Tibial artery (tissue), 4 donors: ENCODE measurements at places on chromosomes 4 and X.

- H3K27ac ChIP-seq, result peak overlapping the region; percentile 82
- H3K4me3 ChIP-seq, result no peak overlapping the region
- peaks cover 8% of the 10 kb centered on the region for H3K36me3 ChIP-seq
- H3K4me1 ChIP-seq, result peaks cover 33% of the 10 kb centered on the region
- peak; percentile 65 for DNase-seq
- H3K27me3 ChIP-seq, result no peaks in the 10 kb centered on the region
Measured at GRCh38 chr4:57037982-57038604, 59.4 kb downstream of the POLR2B start.

DNA sequence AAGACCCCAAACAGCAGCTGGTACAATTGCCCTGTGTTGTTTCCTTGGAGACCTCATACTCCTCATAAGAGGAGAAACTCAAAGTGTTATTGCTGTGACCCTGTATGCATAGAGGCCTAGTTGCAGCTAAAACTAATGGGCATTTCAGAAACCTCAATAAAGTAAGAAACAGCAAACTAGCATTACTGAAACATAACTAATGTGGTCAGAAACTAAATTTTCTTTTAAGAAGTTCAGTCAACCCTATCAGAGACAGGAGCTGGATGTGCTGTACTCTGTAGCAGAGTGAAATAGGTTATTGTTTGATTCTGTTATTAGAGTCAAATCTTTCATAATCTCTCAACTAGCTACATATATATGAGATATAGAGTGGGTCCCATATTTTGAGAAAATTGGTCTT lies 257.5 kb upstream of the IRS4 start:
- no peak overlapping the region for H3K4me3 ChIP-seq
- H3K36me3 ChIP-seq, result no peaks in the 10 kb centered on the region
- no peaks in the 10 kb centered on the region for H3K27me3 ChIP-seq

GRCh38 chrX:132491191-132491590 lies 2.4 kb upstream of the MBNL3 start:
- no peaks in the 10 kb centered on the region for H3K36me3 ChIP-seq
- DNase-seq, result no peak
- no peaks in the 10 kb centered on the region for H3K27me3 ChIP-seq
- no peak overlapping the region for H3K4me3 ChIP-seq
- no peaks in the 10 kb centered on the region for H3K4me1 ChIP-seq

GRCh38 chrX:9352243-9352642 lies 112.6 kb upstream of the TBL1X start:
- no peaks in the 10 kb centered on the region for H3K27me3 ChIP-seq
- H3K4me1 ChIP-seq, result no peaks in the 10 kb centered on the region
- no peaks in the 10 kb centered on the region for H3K36me3 ChIP-seq
- no peak overlapping the region for H3K27ac ChIP-seq

- no peak overlapping the region for H3K4me3 ChIP-seq
- H3K36me3 ChIP-seq, result no peaks in the 10 kb centered on the region
- no peaks in the 10 kb centered on the region for H3K4me1 ChIP-seq
- no peaks in the 10 kb centered on the region for H3K27me3 ChIP-seq
Measured at GRCh38 chr4:131526686-131527085, 1622.4 kb upstream of the PCDH10 start.

DNA sequence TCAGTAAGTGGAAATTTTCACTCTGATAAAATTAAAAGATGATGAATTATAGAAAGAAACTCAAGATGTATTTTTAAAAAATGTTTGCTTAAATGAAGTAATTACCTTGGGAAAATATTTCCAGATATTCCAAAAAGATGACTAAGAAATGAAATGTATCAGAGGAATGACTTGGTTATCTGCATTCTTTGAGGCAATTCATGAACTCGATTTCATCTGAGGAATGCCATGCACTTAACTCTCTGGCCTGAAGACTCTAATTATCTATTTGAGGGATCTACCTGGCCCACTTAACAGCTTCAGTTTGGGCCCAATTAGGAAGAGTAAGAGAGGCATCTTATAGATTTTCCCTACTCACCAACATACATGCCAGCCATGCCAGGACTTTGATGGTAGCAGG lies 182.3 kb downstream of the INPP4B start:
- H3K27me3 ChIP-seq, result no peaks in the 10 kb centered on the region
- H3K4me1 ChIP-seq, result no peaks in the 10 kb centered on the region
- no peak overlapping the region for H3K4me3 ChIP-seq
- no peak for DNase-seq

GRCh38 chr4:24470666-24471485 lies 113.5 kb downstream of the DHX15 start:
- H3K4me3 ChIP-seq, result peak overlapping the region; percentile 66
- no peaks in the 10 kb centered on the region for H3K36me3 ChIP-seq
- no peaks in the 10 kb centered on the region for H3K27me3 ChIP-seq
- H3K27ac ChIP-seq, result no peak overlapping the region

DNA sequence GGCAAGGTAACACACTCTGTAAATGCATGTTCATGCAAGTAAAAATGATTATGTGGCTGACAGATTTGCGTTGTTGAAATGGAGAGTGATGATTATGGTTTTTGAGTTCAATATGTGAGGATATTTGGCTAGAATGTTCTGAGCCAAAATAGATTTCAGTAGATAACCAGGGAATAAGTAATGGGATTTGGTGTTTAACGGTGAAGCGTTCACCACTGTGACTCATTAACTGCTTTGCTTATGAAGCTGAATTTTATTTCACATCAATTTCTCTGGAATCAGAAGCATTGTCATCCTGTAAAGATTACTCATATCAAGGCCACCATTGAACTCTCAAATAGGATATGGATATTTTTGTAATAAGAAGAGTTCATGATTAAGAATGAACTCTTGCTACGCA lies 11.7 kb downstream of the AFP start:
- H3K27me3 ChIP-seq, result no peaks in the 10 kb centered on the region
- no peaks in the 10 kb centered on the region for H3K36me3 ChIP-seq
- H3K4me1 ChIP-seq, result no peaks in the 10 kb centered on the region
- DNase-seq, result no peak
- no peak overlapping the region for H3K4me3 ChIP-seq

DNA sequence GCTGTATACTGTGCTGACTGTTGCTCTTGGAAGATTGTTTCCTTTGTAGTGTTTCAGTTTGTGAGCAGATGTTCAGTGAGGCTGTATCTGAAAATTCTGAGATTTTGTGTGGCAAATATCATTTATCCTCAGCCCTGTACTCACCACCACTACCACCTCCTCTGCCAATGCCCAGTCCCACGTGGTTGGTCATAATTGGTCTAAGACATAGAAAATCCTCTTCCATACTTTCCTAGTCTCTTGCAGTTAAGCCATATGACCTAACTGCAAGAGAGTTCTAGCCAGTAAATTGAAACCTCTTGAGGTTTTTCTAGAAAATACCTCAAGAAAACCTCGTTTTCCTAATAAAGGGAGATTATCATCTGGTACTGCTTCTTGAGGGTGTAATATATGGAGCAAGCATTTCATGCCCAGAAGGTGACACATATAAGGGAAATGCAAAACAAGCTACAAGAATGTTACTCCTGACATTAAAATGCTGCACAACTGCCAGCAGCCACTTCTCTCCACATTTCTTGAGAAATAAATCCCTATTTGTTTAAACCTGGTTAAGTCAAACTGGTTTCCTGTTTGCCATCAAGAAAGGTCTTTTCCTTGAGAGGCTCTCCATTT lies 32.8 kb downstream of the ABCE1 start:
- peaks cover 28% of the 10 kb centered on the region for H3K36me3 ChIP-seq
- H3K4me1 ChIP-seq, result peaks cover 11% of the 10 kb centered on the region
- no peak for DNase-seq
- H3K4me3 ChIP-seq, result no peak overlapping the region
- H3K27me3 ChIP-seq, result no peaks in the 10 kb centered on the region

- no peak overlapping the region for H3K4me3 ChIP-seq
- no peaks in the 10 kb centered on the region for H3K36me3 ChIP-seq
- no peak for DNase-seq
- no peak overlapping the region for H3K27ac ChIP-seq
Measured at GRCh38 chr4:173935622-173936405, 347.7 kb downstream of the FBXO8 start.

- H3K27me3 ChIP-seq, result no peaks in the 10 kb centered on the region
- no peaks in the 10 kb centered on the region for H3K4me1 ChIP-seq
- H3K36me3 ChIP-seq, result no peaks in the 10 kb centered on the region
Measured at GRCh38 chrX:139936259-139936658, 3.4 kb upstream of the ATP11C start.
